ENCODE measurements at places on chromosomes 3 and 15.

DNA sequence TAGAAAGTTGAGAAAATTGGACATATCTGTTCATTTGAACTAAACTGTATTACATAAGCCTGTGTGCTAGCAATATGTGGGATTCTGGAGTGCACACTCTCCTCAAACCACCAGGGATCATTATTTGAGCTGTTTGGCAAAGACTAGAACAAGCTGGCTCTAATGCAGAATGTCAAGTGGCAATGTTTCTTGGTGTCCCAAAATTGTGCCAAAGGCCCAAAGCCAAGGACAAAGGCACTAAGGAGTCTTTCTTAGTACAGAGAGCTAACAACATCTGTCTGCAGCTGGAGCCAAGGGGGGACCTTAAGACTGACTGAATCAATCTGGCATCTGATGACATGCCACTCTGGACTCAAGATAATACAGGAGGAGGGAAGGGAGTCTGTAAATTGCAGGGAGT is 76.7 kb upstream of the STRIT1 start:
- DNase-seq = no peak

- no peak for DNase-seq
Observed at GRCh38 chr15:68200016-68200861, 4.9 kb downstream of the CALML4 start.

DNA sequence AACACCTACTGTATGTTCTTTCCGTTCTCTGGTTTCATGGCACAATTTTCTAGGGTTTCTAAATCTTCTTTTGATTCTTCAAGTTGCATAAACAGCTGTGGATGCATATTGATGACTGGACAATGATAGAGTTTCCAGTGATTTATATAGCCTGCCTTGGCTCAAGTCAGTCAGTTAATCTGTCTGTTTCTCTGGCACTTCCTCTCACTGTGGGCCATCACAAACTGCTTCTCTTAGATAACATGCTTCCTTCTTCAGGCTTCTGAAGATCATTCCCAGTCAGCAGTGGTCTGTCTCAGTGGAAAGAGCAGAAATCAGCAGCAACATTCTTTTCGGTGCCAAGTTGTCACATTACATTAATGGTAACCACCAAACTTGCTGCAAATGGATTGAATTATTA is 207.2 kb downstream of the RYR3 start:
- DNase-seq = no peak

DNA sequence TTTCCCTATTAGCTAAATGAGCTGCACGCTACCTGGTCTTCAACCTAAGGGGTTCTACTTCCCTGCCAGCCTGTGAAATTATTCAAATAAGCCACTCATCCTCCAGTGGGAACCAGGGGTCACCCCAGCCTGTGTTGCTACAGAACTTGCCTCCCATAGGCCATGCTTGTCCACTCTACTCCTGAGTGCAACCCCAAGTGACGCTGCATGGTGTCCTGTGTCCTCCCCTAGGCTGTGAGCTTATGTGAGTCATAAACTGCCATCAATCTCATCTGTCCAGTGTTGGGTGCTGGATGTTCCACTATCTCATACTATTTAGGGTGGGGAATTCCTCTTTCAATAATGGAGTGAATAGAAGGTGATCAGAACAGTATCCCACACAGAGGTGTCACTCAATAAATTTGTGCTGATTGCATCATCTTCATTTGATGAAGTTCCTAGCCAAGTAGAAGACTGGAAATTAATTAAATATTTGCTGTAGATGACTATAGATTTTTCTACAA is 49.8 kb upstream of the SSR3 start:
- DNase-seq = no peak

DNA sequence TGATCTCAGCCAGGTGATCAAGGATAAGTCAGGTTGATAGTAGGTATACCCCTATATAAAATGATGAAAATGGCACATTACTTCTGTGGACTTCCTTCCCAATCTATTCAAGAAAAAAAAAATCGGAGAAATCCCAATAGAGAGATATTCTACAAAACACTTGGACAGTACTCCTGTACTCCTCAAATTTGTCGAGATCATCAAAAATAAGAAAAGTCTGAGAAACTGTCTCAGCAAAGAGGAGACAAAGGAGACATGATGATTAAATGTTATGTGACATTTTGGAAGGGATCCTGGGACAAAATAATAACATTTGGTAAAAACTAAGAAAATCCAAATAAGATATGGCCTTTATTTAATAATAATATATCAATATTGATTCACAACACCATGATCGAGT is 94.6 kb downstream of the DCLK3 start:
- DNase-seq = no peak

DNA sequence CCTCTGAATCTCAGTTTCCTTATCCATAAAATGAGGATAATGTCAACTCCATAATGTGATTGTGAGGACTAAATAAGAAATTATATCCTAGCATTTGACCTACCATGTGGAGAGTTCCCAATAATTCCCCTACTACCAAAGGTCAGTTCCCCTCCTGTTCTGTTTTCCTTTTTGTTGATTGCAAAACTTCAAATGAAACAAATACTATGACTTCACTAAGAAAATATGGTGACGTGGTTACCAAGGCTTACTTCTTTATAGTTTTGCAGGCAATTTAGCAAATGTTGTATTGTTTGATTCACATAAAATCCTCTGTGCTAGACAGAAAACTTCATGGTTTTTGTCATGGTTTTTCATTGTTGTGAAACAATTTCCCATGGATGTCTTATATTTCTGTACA is 153.8 kb upstream of the RORA start:
- DNase-seq = no peak

- DNase-seq = no peak
Observed at GRCh38 chr3:127093312-127093711, 99.6 kb upstream of the PRR23E start.

GRCh38 chr3:165753560-165753959 is 83.7 kb downstream of the BCHE start:
- peak; percentile 15 for DNase-seq

GRCh38 chr3:11272906-11273574 is 843 bp downstream of the ATG7 start:
- no peak for DNase-seq

DNA sequence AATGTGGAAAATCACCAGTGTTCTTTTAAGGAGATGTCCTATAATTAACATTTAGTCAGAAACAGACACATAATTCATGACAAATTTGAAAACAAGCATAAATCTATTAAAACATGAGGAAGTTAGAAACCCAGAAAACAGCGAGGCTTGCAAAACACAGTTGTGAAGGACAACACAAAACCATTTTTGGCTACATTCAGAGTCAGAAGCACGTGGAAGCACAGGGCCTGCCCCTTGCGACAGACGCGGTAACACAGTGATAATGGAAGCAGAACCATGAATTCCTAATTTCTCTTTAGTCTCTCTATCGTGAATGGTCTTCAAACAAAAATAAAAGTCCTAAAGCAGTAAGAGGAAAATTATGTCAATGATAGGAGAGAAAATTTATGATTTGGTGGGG is 12.2 kb downstream of the NCEH1 start:
- no peak for DNase-seq
